ENCODE measurements at places on chromosomes 16 and 17. TPM values are rescaled to one million over a fixed set of nuclear protein-coding genes. Genes with fewer than 3 reads are reported as not detected.

The C16orf89 gene
- 10.6 TPM for total RNA-seq

The ZG16 gene
- not detected for total RNA-seq

The NGFR gene
- 8.1 TPM for total RNA-seq

The KRT31 gene
- total RNA-seq = not detected

The G6PC1 gene
- total RNA-seq = not detected

- H3K27ac ChIP-seq = no peak overlapping the region
- peaks cover 5% of the 10 kb centered on the region for H3K4me1 ChIP-seq
- H3K4me3 ChIP-seq = no peak overlapping the region
- no peaks in the 10 kb centered on the region for H3K36me3 ChIP-seq
- DNase-seq = no peak
Measured at GRCh38 chr17:3506054-3506453, 30.3 kb downstream of the ASPA start.

- H3K4me1 ChIP-seq = peaks cover 33% of the 10 kb centered on the region
- DNase-seq = no peak
- H3K27ac ChIP-seq = no peak overlapping the region
- H3K4me3 ChIP-seq = peak overlapping the region; percentile 42
Measured at GRCh38 chr17:7207120-7208001, 12.3 kb downstream of the DLG4 start.

DNA sequence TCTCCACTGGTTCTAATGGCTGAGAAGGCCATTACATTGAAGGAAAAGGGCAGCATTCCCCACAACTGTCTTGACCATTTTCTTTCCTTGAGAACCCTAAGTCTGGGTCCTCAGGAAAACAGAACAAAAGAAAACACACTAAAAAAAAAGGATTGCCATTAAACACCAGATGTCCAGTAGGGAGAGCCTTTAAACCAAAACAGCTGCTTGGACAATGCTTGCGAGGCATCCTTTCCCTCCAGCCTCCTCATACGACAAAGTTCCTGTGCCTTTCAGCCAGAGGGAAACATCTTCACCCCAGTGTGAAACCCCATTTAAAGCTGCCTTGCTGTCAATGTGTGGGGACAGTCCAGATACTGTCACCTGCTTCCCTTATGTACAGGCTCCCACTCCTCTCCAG is 74.3 kb downstream of the MMD start:
- H3K27me3 ChIP-seq = no peaks in the 10 kb centered on the region
- no peaks in the 10 kb centered on the region for H3K4me1 ChIP-seq
- DNase-seq = no peak
- H3K27ac ChIP-seq = no peak overlapping the region

DNA sequence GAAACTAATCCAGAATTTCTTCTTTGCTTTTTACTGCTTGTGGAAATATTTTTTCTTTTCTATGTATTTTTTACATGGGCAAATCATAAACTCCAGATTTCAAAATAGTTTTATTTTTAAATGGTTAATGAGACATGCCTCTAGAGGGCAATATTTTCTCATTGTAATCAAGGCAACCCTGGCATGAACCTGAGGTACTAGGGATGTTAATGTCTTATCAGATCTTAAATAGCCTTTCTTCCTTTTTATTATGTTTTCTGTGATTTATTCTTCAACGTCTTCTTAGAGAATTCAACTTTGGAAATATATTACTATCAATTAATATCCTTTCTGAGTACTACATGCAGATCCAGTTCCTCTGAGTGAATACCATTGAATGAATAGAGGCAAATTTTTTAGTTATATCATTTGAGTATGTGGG is 324.7 kb downstream of the BCAS3 start:
- no peak for DNase-seq
- no peaks in the 10 kb centered on the region for H3K36me3 ChIP-seq
- H3K4me3 ChIP-seq = no peak overlapping the region
- H3K4me1 ChIP-seq = no peaks in the 10 kb centered on the region
- H3K27me3 ChIP-seq = no peaks in the 10 kb centered on the region

GRCh38 chr16:65313936-65314626 is 192.2 kb upstream of the CDH11 start:
- H3K4me3 ChIP-seq = no peak overlapping the region
- H3K27ac ChIP-seq = no peak overlapping the region
- no peaks in the 10 kb centered on the region for H3K36me3 ChIP-seq
- no peaks in the 10 kb centered on the region for H3K27me3 ChIP-seq

DNA sequence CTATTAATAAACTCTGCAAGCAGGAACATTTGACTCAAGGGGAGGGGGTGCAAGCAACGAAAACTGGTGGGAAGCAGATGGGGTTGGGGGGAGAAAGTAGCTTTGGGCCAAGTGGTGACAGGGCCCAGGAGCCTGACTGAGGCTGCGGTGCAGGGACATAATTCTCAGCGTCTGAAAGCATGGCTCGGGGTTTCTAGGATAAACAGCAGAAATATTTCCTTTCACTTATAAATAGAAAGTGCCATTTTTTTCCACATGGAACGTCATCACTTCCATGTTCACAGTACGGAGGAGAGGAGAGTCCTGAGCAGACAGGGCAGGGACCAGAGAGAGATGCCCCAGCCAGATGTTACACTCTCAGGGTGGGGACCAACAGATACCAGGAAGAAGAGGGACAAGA is 197.1 kb downstream of the ZFHX3 start:
- H3K27ac ChIP-seq = no peak overlapping the region
- no peaks in the 10 kb centered on the region for H3K27me3 ChIP-seq
- H3K4me1 ChIP-seq = peaks cover 12% of the 10 kb centered on the region
- DNase-seq = no peak
- H3K4me3 ChIP-seq = no peak overlapping the region
- H3K36me3 ChIP-seq = no peaks in the 10 kb centered on the region

DNA sequence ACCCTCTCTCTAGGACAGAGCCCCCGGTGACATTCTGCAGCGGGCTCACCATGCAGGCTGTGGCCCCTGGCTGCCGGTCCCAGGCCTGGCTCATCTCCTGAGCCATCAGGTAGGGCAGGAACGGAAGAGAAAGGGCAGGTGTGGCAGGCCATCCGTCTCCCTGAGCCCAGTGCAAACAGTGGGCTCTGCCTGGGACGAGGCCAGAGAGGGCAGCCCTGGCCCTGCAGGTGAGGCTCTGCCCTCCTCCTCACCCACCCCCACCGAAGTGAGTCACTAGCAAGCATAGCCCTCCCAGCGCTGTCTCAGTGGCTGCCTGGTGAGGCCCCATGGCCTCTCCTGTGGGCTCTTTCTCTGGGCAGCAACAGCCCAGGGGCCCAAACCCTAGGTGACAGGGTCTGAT is 14.5 kb downstream of the OTOP3 start:
- H3K4me1 ChIP-seq = no peaks in the 10 kb centered on the region
- no peaks in the 10 kb centered on the region for H3K36me3 ChIP-seq
- no peak overlapping the region for H3K27ac ChIP-seq
- no peak overlapping the region for H3K4me3 ChIP-seq

- H3K27me3 ChIP-seq = no peaks in the 10 kb centered on the region
- H3K4me1 ChIP-seq = peaks cover 51% of the 10 kb centered on the region
- H3K27ac ChIP-seq = peak overlapping the region; percentile 92
- peak; percentile 60 for DNase-seq
- no peaks in the 10 kb centered on the region for H3K36me3 ChIP-seq
Measured at GRCh38 chr17:17839791-17840707, 3.3 kb upstream of the SREBF1 start.

DNA sequence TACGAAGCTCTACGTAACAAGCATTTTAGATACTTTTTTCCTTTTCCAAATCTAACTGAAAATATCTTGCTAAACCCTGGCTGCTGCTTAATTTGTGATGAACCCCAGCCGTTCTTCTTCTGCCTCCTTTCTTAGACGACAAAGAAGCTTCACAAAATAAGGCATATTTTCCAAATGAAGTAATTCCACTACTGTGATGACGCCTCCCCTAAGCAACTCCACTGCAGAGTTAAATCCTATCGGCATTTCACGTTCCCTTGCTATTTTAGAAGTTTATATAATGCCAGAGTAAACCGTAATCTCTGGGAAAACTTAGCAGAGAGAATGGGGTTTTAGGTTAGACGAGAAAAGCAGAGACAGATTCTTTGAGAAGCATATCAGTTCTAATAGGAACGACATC is 683.1 kb upstream of the SALL1 start:
- H3K4me3 ChIP-seq = no peak overlapping the region
- H3K27ac ChIP-seq = no peak overlapping the region
- DNase-seq = no peak
- no peaks in the 10 kb centered on the region for H3K27me3 ChIP-seq

- no peaks in the 10 kb centered on the region for H3K27me3 ChIP-seq
- H3K36me3 ChIP-seq = peaks cover 13% of the 10 kb centered on the region
- H3K27ac ChIP-seq = no peak overlapping the region
- peaks cover 2% of the 10 kb centered on the region for H3K4me1 ChIP-seq
- no peak for DNase-seq
Measured at GRCh38 chr16:15055141-15056053, 477 bp downstream of the NTAN1 start.

GRCh38 chr17:9324864-9325263 is 250.8 kb downstream of the STX8 start:
- H3K4me1 ChIP-seq = peaks cover 11% of the 10 kb centered on the region
- H3K27ac ChIP-seq = no peak overlapping the region
- H3K36me3 ChIP-seq = no peaks in the 10 kb centered on the region
- H3K27me3 ChIP-seq = no peaks in the 10 kb centered on the region
- no peak for DNase-seq

DNA sequence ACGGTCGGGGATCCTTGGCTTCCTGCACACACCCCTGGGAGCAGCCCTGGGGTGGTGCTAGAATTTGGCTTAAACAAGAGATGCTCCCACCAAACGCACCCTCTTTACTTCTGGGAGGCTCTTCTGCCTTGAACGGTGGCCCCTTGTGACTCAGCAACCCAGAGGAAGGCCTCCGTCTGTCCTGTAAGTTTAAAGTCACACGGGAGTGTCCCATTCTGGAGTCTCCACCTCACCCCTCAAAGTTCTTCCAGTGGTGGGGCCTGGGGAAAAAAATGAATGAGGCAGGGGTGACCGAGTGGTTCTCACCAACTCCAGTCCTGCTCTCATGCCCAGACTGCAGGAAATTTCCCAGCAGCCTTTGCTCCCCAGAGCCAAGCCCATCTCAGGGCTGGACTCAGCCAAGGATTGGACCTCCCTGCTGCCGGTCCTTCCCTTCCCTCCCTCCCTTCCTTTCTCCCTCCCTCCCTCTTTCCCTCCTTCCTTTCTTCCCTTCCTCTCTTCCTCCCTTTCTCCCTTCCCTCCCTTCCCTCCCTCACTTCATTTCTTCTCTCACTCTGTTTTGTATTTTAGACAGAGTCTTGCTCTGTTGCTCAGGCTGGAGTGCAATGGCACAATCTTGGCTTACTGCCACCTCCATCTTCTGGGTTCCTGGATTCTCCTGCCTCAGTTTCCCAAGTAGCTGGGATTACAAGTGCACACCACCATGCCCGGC is 11.4 kb downstream of the ITGAD start:
- no peaks in the 10 kb centered on the region for H3K27me3 ChIP-seq
- no peak overlapping the region for H3K4me3 ChIP-seq
- no peaks in the 10 kb centered on the region for H3K36me3 ChIP-seq
- no peak for DNase-seq

DNA sequence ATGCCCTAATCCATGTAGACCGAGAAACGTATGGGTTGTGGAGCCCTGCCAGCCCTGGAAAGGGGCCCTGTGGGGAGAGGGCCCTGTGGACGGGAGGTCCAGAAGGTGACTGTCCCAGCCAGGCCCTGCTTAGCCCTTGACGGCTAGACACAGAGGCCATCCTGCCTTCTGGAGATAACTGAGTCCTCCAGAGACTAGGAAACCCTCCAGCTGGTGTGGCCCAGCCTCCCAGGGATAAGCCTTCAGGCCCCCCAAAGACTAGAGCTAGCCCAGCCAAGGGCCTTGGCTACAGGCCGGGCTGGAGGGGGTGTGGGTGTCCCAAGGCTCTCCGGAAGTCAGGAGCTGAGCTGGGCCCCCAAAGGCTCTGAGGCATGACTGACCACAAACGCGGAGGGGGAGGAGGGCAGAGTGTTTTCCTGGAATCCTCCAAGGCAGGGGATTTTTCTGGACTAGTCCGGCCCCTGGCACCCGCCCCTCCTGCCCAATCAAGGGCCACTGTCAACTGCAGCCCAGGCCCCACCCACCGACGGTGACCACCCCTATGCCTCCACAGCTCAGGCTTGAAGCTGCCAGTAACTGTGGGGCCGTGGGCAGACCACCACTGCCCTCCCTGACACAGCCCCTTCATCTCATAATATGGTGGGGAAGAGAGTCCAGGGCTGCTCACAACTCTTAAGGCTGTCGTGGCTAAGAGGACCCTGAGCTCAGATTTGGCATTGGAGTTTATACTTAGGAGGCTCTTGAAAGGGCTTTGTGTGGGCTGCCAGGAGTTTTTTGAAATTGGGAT is 885 bp upstream of the VASN start:
- no peaks in the 10 kb centered on the region for H3K36me3 ChIP-seq
- no peak overlapping the region for H3K4me3 ChIP-seq
- H3K27me3 ChIP-seq = no peaks in the 10 kb centered on the region

DNA sequence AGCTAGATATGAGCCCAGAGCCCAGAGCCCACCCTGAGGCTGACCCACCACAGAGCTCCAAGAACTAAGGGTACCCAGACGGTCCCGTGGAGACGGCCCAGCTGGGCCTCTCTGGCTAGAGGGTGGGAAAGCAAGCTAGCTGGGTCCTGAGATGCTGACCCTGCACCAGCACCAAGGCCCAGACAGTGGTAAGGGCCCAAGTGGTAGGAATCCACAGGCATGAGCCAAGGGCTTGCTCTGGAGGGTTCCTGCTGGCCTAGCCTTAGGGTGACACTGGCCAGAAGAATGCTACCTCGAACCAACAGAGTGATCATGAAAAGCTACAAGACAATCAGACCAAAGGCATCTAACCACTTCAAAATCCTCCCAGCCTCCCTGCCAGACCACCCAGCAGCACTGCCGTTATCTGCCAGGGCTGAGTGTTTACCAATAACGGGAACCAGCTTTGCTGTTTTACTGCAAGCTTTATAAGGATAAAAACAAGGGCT is 13.2 kb downstream of the HIC1 start:
- no peak overlapping the region for H3K27ac ChIP-seq
- no peak for DNase-seq
- H3K27me3 ChIP-seq = no peaks in the 10 kb centered on the region
- H3K36me3 ChIP-seq = no peaks in the 10 kb centered on the region
- H3K4me3 ChIP-seq = no peak overlapping the region
- H3K4me1 ChIP-seq = no peaks in the 10 kb centered on the region

- no peak overlapping the region for H3K4me3 ChIP-seq
- peak; percentile 60 for DNase-seq
- H3K36me3 ChIP-seq = no peaks in the 10 kb centered on the region
- H3K27ac ChIP-seq = no peak overlapping the region
- no peaks in the 10 kb centered on the region for H3K27me3 ChIP-seq
Measured at GRCh38 chr16:11233727-11234376, 22.2 kb downstream of the SOCS1 start.

DNA sequence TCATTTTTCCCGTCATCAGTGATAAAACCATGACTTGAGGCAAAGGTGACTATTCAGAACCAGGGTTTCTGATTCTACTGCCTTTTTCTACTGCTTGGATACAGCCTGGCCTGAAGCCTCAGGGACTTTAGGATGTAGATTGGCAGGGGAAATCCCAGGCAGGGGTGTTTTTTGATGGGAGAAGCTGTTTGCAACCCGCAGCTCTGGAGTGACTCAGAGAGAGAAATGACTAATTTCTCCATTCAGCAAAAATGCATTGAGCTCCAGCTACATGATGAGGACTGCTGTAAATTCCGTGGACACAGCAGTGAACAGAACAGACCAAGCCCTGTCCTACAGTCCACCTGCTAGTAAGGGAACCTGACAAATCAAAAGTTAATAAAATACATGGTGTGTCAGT is 560.6 kb downstream of the CDH13 start:
- no peaks in the 10 kb centered on the region for H3K36me3 ChIP-seq
- H3K4me3 ChIP-seq = no peak overlapping the region
- H3K4me1 ChIP-seq = no peaks in the 10 kb centered on the region
- H3K27me3 ChIP-seq = no peaks in the 10 kb centered on the region
- no peak overlapping the region for H3K27ac ChIP-seq
- no peak for DNase-seq

- H3K4me1 ChIP-seq = no peaks in the 10 kb centered on the region
- no peak overlapping the region for H3K27ac ChIP-seq
- no peak for DNase-seq
- no peaks in the 10 kb centered on the region for H3K36me3 ChIP-seq
Measured at GRCh38 chr17:30219833-30220232, 15.7 kb downstream of the SLC6A4 start.
